ENCODE measurements at places on chromosomes 5 and 9.
A peak's percentile ranks its signal among the peaks of the same experiment; 100 is the strongest.

- ATAC-seq, result no peak
Measured at GRCh38 chr5:113425909-113426308, 8.9 kb downstream of the TSSK1B start.

GRCh38 chr9:4508246-4508906, 18.1 kb downstream of the SLC1A1 start:
- no peak for ATAC-seq

DNA sequence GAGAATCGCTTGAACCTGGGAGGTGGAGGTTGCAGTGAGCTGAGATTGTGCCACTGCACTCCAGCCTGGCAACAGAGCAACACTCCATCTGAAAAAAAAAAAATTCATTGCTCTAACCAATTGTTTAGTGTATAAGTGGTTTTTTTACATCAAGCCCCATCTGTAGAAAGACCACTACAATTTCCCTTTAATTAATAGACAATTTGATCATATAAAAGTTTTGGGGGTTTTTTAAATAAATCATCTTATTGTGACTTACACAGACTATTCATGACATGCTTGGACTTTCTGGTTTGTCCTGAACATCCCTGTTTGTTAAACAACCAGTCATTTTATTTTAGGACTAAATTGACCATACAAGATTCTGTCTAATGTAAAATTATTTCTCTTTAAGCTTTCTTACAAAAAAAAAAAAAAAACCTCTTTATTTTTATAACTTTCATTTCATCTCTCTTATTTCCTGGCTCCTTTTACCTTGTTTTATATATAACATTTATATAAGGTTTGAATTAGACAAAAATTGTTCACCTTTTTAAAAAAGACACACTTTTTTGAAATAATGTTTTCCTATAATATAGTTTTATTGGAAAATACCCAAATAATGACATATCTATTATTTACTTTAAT, 9.8 kb upstream of the FANCC start:
- no peak for ATAC-seq

- ATAC-seq, result no peak
Measured at GRCh38 chr9:38172586-38172985, 103.6 kb upstream of the SHB start.

- ATAC-seq, result no peak
Measured at GRCh38 chr9:128174062-128174461, 14.0 kb downstream of the BBLN start.

- no peak for ATAC-seq
Measured at GRCh38 chr5:153267506-153267905, 223.0 kb upstream of the GRIA1 start.

GRCh38 chr5:142507531-142508372, 178.1 kb downstream of the FGF1 start:
- no peak for ATAC-seq

DNA sequence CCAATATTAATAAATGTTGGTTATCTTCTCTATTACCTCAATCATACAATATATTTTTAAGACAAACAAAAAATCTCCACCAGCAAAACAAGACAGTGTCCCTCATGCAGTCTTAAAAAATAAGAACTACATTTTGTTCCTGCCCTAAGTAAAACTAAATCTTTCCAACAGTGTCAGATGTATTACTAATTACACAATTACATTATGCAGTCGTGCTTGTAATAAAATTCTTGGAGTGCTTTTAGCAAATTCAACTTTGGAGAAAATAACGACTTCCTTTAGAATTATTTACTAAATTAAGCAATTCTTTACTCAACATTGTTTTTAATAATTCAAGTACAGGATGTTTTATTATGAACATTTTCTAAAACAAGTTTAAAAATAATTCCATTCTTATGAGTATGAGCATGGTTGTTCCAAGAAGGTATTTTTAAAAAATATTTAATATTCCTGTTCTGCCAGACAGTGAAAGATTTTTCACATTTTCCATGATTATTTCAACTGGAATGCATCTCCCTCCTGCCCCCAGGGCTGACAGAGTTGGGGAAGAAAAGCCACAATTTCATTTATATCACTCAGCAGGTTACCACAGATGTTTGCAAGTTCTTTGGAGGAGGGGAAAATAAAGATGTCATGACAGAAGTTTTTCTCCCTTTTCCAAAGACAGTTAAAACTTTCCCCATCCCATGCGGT, 137.9 kb downstream of the FAM114A2 start:
- peak; percentile 87 for ATAC-seq

DNA sequence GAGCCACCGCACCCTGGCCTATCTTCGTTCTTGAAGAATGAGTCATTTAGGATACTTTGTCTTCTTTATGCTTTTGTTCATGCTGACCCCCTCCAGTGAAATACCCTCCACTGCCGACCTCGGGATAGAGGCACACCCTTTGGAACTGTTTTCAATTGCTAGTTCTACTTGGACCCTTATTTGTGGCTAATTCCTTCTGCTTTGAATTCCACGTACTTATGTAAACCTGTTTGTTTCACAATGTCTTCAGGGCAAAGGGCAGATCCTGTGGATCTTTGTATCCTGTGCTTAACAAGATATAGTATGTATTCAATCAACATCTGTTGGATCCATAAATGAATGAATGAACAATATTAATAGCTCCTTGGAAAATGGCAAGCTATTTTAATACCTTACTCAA, 19.6 kb upstream of the AOPEP start:
- ATAC-seq, result no peak

DNA sequence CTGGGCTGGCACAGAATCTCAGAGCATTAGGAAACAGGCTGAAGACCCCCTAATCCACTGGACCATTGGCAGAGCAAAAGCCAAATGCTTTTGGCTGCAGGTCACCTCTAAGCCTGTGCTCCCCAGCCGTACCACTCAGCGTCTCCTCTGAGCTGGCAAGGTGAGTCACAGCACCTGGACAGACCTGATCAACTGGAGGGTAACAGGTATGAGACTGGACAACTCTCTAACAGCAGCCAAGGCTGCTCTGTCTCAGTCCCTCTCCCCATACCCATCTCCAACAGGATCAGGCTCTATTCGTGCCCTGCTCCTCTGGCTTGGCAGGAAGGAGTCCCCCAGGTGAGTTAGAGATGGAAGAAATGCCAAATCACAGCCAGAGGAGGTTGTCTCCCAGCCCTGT, 4.7 kb downstream of the GOLGA2 start:
- no peak for ATAC-seq

GRCh38 chr9:4618700-4619099, 43.4 kb upstream of the PLPP6 start:
- ATAC-seq, result no peak

DNA sequence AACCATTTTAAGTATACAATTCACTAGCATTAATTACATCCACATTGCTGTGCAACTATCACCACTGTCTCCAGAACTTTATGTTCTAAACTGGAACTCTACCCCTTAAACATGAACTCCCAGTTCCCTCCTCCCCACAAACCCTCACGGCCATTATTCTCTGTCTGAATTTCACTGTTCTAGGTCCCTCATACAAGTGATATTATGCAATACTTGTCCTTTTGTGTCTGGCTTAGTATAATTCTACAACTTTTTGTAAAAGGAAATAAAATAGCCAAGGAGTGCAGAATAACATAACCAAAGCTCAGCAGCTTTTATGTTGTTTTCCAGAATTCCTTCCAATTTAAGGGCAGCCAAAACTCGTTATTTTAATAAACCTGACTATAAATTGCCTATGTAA, 53.2 kb downstream of the NAA35 start:
- no peak for ATAC-seq

GRCh38 chr5:98570010-98570409, 203.5 kb upstream of the RGMB start:
- ATAC-seq, result no peak

- ATAC-seq, result no peak
Measured at GRCh38 chr5:82011761-82012160, 39.9 kb downstream of the ATG10 start.

DNA sequence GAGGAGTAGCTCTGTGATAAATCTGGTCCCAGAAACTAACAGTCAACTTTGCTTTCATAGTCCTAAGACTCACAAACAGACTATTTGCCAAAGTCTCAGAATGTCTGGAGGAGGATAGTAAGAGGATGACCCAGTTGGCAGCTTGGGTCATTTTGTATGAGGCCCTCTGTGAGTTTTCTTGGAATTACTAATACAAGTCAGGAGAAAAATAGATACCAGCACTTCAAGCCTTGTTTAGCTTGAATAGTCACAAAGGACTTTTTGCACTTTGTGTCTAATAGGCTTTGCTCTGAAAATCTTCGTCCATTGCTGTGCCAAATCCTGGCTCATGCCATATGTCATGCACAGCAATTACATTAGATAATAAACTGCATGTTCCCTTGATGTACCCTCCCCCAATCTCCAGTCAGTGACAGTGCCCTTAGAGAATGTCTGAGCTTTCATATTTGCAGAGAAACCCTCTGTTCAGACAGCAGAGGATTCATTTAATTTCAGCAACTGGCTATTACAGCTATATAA, 612.8 kb downstream of the CSNK1G3 start:
- no peak for ATAC-seq

DNA sequence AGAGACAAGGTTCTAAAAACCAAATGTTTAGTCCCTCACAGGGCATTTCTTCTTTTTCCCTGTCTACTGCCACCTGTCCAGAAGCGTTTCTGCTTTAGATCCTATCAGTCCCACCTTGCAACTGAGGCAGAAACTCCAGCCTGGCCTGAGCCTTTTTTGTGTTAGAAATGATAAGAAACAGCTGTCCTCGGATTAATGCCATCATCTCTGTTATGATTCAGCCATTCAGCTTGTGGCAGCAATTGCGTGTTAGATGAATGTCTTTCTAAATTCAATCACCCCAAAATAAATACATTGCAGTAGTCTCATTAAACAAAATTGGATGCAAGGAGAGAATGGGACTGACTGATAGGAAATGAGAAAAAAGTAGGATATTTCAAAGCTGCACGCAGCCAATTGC, 28.3 kb upstream of the FRMPD1 start:
- ATAC-seq, result no peak

- no peak for ATAC-seq
Measured at GRCh38 chr9:125519734-125520133, 187.3 kb downstream of the MAPKAP1 start.

DNA sequence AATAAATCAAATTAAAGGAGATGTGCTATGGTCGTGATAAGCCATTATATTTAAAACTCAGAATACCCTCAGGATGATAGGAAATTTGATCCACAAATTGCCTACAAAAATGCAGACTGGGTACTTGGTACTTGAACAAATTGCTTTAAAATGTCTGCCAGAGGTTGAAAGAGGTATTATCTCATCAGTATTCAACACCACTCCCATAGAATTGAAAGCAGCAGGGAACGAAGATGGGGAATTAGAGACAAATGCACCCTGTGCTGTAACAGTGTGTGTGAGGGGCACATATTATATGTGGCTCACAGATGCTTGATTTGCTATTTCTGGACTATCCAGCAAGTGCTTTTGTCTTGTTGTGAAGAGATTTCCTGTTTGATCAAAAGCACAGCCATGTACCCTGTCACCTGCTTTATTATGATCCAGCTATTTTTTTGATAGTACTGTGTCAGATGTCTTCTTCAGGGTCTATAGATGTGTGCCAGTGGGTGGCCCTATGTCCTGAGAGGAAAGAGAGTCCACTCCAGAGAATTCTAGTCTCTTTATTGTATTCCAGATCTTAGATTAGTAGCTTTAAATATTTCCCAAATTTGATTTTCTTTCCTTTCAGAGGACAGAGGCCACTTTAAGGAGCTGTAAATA, 120.1 kb downstream of the XRCC4 start:
- no peak for ATAC-seq

- ATAC-seq, result no peak
Measured at GRCh38 chr5:111892949-111893348, 136.0 kb upstream of the NREP start.

DNA sequence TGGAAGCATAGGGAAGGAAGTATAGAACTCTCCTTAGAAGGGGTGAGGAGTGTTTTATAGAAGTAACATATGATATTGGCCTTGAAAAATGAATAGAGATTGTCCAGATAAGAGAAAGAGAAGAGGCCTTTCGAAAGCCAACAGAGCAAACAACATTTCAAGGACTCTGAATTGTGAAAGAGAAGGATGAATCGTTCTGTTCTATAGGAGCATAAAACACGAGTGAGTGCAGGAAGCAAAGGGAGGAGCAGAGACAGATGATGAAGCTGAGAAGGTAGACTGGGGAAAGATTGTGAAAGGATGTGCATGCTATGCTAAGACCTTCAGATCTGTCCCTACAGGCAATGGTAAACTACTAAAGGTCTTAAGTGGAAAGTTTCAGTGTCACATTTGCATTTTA, 271.0 kb downstream of the TMEM161B start:
- ATAC-seq, result no peak

DNA sequence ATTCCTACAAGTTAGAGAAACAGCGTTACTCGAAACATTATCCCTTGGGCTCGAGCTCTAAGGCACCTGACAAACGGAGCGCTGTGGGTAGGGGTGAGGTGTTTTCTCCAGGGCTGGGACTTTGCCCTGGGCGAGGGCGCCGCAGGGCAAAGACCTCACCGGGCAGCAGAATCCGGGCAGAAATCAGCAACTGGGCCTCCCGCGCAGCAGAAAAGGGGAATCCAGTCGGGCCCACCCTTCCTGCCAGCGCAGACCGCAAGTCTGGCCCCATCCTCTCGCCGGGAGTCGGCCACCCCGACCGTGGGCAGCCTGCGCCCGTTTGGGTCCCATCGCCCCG, 430 bp upstream of the MSH3 start:
- ATAC-seq, result no peak

GRCh38 chr5:107446972-107447371, 223.8 kb downstream of the EFNA5 start:
- ATAC-seq, result no peak

- ATAC-seq, result no peak
Measured at GRCh38 chr5:111930449-111930848, 173.5 kb upstream of the NREP start.

- ATAC-seq, result no peak
Measured at GRCh38 chr9:120787933-120788332, 5.3 kb downstream of the FBXW2 start.

DNA sequence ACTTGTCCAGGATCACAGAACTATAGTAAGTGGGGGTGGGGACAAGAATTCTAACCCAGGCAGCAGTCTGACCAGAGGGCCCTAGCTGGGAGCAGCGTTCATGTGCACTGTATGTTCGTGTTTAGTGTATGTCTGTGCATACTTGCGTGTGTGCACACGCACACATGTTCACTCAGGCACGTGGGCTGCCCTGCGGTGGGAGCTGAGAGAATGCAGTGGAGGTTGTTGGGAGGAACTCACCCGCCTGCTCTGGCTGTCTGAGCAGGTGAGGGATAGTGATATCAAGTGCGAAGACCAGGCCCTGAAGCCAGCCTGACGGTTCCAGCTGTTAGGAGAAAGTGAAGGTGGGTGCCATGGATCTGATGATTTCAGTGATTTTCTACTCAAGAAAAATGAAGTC, 942 bp downstream of the DCANP1 start:
- no peak for ATAC-seq

- no peak for ATAC-seq
Measured at GRCh38 chr9:14746626-14747025, 24.1 kb upstream of the CER1 start.

DNA sequence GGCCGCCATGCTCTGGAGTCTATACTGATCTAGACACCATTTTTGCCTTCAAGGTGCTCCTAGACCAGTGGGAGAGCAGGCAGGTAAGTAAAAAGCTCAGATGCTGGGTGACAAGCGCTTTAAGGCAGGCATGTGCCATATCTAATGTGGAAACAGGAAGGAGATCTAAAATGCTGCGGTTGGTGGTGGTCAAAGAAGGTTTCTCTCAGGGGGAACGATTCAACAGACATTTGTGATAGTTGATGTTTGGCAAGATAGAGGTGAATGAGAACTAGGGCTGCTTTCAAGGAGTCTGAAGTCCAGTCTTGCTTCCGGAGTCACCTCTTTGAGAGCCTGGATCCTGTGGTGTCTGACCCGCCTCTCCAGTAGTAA, 146.2 kb upstream of the KLF4 start:
- no peak for ATAC-seq
